ENCODE measurements at places on chromosomes 6 and 20.

DNA sequence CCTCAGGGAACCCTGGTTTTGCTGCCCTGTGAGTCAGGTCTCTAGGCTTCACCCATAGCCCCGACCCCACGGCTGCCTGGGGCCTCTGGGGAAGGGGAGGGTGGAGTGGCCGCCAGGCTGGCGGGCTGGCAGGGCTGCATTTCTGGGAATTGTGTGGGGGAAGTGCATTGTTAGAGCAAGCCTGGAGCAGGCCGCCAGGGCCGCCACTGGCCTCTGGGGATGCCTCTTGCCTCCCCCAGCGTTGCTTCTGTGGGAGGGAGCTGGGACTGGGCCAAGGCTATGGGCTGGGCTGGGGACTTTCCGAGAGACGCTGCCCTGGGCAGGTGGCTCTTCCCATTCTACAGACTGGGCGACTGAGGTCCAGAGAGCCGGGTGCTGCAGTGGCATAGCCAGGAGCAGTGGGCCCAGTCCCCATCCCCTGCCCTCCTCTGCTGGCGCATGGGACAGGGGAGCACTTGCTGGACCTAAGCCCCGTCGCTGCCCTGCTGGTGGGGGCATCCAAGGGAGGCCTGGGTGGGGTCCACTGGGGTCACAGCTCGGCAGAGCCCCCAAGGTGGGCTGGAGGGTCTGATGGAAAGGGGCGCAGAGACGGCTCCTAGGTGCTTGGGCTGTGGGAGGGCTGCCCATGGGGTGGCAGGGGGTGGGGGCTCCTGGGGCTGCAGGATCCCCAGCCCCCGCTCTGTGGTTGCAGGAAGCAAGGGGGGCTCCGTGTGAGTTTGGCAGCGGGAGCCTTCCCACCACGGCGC, 6.6 kb upstream of the SOX18 start:
- no peaks in the 10 kb centered on the region for H3K27me3 ChIP-seq
- DNase-seq: no peak
- H3K4me3 ChIP-seq: no peak overlapping the region
- peaks cover 13% of the 10 kb centered on the region for H3K4me1 ChIP-seq
- peak overlapping the region; percentile 61 for H3K27ac ChIP-seq
- H3K36me3 ChIP-seq: no peaks in the 10 kb centered on the region

- no peak overlapping the region for H3K4me3 ChIP-seq
- no peak overlapping the region for H3K27ac ChIP-seq
- no peak for DNase-seq
- peaks cover under 1% of the 10 kb centered on the region for H3K4me1 ChIP-seq
- no peaks in the 10 kb centered on the region for H3K27me3 ChIP-seq
- no peaks in the 10 kb centered on the region for H3K36me3 ChIP-seq
Observed at GRCh38 chr20:31875671-31876070, 5.2 kb downstream of the TTLL9 start.

DNA sequence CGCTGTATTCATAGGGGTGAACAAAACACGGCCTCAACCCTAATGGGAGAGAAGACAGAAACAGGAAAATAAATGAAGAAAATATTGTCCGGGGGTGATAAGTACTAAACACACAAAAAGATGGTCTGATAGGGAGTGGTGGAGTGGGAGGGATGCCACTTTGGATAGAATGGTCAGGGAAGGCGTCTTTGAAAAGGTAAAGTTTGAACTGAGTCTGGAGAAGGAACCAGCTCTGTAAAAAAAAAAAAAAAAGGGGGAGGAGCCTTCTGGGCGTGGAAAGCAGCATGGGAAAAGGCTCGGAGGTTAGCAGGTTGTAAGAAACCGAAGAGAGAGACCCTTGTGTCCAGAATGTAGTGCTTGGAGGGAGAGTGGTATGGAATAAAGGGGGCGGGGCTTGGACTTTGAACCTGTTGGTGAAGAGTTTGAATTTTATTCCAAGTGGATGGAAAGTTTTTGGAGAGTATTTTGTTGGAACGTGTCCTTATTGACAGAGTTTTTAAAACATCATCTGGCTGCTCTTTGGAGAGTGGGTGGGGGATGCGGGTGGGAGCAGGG, 1.8 kb downstream of the CHMP4B start:
- H3K4me3 ChIP-seq: peak overlapping the region; percentile 91
- H3K27ac ChIP-seq: peak overlapping the region; percentile 99
- peaks cover 10% of the 10 kb centered on the region for H3K4me1 ChIP-seq

GRCh38 chr6:41736186-41736733, 852 bp upstream of the TFEB start:
- peak overlapping the region; percentile 74 for H3K4me3 ChIP-seq
- no peak for DNase-seq

DNA sequence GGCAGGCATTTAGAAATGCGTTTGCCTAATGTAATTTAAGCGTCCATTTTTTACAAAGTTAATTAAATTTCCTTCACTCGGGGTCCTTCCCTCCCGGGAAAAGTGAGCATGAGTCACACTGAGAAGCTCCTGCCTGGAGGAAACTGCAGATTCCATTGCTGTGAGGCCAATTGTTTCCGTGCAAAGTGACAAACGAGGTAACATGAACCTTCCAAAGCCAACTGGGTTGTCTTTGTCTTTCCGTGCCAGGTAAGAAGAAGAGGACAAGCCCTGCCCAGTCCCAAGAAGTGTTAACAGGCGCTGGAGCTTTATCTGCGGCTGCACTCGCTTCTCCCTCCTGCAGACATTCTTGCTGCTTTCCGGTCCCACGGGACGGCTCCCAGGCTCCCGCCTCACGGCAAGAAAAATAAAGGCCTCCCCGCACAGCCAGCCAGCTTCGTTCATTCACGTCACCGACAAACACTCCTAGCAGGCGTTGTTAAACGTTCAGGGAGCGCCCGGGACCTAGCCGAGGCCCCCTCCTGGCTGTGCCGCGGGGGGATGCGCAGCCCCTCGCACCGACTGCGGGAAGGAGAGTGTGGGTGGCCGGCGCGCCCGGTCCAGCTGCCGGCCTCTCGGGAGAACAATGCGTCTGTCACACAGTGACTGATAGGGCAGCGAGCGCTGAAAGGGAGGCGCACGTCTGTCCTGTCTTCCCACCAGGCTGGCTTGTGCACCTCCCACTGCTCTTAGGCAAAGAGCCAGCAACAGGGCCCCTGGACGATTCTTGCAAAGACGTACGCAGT, 61.5 kb upstream of the HDDC2 start:
- peak overlapping the region; percentile 41 for H3K4me3 ChIP-seq
- no peaks in the 10 kb centered on the region for H3K4me1 ChIP-seq
- no peaks in the 10 kb centered on the region for H3K27me3 ChIP-seq
- H3K27ac ChIP-seq: peak overlapping the region; percentile 22

DNA sequence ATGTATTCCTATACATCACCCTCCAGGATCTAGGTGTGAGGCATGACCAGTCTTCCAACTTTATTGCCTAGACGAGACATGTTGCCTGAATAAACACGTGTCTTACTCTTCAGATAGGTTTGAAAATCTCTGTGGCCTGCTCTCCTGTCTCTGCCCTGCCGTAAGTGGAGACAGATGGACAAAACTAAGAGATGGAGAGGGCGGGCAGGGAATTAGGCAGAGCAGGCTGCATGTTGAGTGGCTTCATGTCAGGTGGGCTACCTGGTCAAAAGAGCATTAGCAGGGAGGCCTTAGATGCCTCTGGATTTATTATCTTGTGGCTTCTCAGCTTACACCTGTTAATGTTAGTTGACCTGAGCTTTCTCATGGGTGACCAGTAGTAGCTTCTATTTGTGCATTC, 59.0 kb upstream of the TULP4 start:
- H3K4me1 ChIP-seq: no peaks in the 10 kb centered on the region
- no peak for DNase-seq
- H3K4me3 ChIP-seq: no peak overlapping the region
- H3K27me3 ChIP-seq: no peaks in the 10 kb centered on the region

All from Peyer's patch (tissue), 4 donors.